Foreskin fibroblast (primary cell): ENCODE measurements at places on chromosomes 11 and 22.

GRCh38 chr22:39150848-39151215 is 1.6 kb downstream of the CBX7 start:
- no peak for DNase-seq

GRCh38 chr11:66118847-66119246 is 48.8 kb downstream of the PACS1 start:
- no peak for DNase-seq

GRCh38 chr11:1486054-1486825 is at the start of gene MOB2:
MOB2 (minus strand) TSS chr11:1486779; CDS start chr11:1486556, 223 bp downstream.
- DNase-seq, result no peak

DNA sequence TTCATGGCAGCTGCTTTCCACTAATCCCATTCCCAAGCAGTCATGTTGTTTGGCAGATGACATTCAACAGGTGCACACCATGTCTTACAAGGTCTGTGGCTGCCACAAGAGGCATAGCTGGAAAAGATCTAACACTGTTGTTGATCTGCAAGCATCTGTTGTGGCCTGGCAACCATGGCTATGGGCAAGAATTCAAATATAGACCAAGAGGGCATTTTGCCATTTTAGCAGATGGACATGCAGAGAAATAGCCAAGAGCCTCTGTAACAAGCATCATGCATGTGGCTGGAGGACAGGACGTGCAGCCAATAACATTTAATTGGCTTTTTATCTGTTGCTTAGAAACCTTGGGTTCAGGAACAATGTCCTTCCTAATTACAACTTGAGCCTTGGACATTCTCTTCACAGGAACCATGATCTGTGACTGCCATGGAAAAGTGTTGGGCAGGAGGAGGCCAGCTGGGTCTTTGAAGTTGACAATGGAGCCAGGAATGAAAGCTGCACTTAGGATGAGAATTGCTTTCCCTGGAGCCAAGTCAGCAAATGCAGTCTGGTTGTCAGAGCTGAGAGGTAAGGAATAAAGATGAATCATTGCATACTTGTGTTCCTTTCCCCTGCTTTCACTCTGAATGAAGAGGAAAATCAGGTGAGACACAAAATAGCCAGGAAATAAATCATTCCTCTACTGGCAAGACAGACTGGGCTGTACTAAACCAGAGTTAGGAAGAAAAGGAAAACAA is 113.6 kb upstream of the ANO5 start:
- DNase-seq, result no peak

GRCh38 chr11:62559204-62559603 is 12.6 kb upstream of the AHNAK start:
- DNase-seq, result no peak

DNA sequence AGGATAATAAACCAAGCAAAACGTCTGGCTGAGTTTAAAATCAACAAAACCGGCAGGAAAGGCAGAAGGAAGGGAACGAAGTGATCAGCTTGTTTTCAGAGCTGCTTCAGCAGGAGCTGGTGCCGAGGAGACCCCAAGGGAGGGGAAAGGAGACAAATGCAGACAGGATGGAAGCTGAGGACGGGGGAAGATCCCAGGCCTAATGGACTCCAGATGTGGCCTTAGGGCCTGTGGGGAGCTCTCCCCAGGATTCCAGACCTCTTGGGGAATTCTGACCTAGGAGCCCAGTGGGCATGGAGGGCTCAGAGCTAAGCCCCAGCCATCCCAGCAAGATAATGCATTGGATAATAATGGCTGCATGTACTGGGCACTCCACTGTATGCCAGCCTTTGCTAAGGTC is 211.4 kb upstream of the NARS2 start:
- DNase-seq, result no peak

DNA sequence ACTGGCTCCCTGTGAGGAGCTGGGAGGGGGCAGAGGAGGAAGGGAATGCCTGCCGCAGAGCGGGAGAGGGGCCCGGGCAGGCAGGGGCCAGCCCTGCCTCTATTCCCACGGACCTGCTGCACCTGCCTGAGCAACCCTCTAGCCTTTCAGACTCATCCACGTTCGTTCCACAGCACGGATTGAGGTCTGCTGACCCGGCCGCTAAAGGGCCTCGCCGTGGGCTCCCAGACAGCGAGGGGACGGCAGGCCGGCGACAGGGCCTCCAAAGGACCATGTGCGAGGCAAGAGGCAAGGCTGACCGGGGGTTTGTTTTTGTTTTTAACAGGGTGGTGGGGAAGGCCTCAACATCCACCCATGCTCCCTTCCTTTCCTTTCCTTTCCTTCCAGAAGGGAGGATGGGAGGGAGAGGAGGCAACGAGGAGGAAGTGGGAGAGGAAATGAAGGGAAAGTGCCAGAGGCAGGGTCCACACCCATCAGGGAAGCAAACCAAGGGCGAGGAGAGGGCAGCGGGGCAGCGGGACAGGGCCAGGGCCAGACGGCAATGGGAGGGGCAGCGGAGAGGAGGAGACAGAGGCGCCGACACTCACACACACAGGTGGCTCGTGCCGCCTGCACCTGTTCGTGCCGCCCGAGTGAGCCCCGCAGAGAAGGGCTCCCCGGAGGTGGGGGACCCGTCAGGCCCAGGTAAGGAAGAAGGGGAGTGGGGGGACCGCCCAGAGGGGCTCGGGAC is 7.5 kb downstream of the LRFN4 start:
- DNase-seq, result no peak
